ENCODE measurements at places on chromosomes 11 and 22.

- no peak for DNase-seq
These were observed 23.7 kb upstream of the RPS3 start for GRCh38 chr11:75375626-75376025.

- no peak for DNase-seq
These were observed 22.5 kb downstream of the PISD start for GRCh38 chr22:31639436-31640039.

GRCh38 chr11:8019314-8020243 is 32.4 kb downstream of the EIF3F start:
- no peak for DNase-seq

DNA sequence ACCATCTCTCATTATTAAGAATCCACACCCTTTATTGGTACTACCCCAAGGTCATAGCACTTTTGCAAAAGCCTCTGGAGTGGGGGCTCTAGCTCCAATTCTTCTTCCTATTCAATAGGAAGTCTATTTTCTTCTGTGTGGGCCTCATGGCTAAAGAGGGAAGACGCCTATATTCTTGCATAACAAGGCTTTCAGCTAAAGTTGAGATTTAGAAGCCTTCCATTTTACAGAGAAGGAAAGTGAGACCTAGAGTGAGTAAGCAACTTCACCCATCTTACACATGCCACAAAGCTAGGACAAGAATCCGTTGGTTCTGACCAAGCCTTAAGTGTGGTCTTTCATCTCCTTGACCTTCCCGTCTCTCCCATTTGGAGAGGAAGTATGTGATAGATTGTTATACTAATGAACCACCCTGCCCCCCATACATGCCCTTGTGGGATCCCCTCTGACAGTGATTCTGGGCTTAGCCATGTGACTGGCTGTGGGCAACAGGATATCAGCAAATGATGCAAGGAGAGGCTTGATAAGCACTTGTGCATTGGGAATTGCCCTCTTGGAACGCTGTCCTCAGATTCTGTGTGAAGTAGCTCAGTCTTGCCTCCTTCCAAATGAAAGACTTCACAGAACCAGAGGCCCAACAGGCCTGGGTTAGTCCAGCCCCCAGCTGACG is 12.3 kb downstream of the BACE1 start:
- DNase-seq = no peak

GRCh38 chr11:130370845-130371590 is 56.3 kb upstream of the ZBTB44 start:
- no peak for DNase-seq

DNA sequence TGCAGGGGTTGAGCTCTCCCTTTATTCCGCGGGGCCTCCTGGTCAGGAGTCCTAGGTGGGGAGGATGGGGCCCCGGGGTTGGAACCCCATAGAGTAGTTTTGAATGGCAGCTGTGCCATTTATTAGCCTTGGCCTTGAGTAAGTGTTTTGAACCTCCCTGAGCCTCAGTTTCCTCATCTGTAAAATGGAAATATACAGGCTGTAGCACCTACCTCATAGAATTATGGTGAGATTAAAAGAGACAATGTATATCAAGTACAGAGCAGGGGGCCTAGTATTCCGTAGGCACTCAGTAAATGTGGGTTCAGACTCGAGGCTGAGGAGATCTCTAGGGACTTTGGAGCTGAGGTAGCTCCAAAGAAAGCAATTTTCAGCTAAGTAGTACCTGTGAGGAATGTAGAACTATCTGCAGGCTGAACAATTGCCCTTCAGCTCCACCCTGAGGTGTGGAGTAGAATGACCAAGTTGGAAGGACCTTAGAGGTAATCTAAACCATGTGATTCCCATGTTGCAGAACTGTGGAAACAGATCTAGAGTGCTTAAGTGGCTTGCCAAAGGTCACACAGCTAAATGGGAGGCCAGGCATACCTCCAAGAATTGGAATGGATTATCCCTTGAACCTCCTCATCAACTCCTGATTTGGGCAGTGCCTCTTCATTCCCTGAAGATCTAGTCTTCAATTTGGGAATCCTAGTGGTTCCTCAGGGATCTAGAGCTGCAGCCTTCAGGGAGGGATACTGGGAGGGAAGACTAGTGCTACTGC is 682 bp downstream of the PGAP2 start:
- no peak for DNase-seq

- no peak for DNase-seq
These were observed 2.4 kb downstream of the RPS19BP1 start for GRCh38 chr22:39530116-39530515.

DNA sequence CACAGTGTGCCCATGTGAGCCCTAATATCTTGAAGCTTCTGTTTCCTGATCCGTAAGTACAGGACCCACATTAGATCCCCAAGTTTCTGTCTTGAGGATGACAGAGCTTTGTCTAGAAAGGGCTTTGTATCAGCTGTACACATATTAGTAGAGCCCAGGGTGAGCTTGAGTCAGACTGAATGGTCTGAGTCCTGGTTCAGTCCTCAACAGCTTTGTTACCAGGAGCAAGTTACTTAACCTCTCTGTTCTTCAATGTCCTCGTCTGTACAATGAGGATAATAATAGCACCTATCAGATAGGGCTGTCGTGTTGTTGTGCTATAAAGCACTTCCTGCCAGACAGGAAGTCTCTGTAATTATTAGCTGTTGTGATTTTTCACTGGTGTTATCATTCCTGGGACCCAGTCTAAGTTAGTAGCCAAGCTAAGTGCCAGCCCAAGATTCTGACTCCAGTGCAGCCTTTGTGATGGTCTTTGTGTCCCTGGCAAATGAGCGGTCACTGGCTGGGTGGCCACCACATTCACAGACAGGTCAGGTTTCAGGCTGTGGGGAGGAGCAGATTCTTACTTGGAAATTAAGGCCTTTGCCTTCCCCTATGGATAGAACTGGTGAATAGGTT is 6.8 kb downstream of the TOM1 start:
- DNase-seq = no peak

- no peak for DNase-seq
These were observed 106.1 kb downstream of the SLC1A2 start for GRCh38 chr11:35313066-35313759.

GRCh38 chr11:45105233-45105983 is 41.0 kb upstream of the PRDM11 start:
- no peak for DNase-seq

- DNase-seq = peak; percentile 93
These were observed 354.4 kb downstream of the SOX6 start for GRCh38 chr11:16001899-16002426.
